NCI-H774 (cell line): ENCODE measurements at places on chromosomes 1 and 21.

GRCh38 chr1:112625696-112626095, 6.1 kb downstream of the CAPZA1 start:
- DNase-seq, result no peak

GRCh38 chr1:70866542-70867264, 180.9 kb downstream of the PTGER3 start:
- no peak for DNase-seq

DNA sequence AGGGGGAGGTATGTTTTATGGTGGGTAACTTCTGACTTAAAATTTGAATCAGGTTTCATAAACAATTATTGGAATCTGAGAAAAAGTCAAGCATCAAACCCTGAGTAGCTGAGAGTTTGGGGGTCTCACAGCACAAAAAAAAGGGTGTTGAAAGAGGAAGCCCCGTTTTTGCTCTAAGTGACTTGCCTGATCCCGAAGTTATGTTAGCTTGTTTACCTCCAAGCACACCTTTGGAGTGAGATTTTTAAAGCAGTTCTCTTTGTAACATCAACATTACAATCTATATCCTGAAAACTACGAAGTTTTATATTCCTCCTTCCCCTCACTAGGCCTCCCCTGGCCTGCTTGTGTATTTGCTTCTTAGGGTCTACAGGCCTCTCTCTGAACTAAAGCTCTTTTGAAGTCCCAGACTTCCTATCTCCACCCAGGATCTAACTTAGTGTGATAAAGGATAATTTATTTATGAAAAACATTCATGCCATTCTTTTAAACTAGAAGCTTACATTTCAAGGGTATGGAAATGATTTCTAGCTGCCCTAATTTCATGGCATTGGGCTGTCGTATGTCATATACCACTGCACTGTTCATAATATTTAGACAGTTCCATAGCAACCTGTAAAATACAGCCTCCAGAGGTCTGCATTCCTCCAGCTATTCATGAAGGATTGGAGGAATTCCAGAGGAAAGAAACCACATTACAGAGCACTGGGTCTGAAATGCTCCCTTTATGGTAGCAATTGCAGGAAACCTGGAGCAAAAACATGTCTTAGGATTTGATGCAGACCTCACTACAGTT, 36.1 kb upstream of the RGS1 start:
- DNase-seq, result no peak

DNA sequence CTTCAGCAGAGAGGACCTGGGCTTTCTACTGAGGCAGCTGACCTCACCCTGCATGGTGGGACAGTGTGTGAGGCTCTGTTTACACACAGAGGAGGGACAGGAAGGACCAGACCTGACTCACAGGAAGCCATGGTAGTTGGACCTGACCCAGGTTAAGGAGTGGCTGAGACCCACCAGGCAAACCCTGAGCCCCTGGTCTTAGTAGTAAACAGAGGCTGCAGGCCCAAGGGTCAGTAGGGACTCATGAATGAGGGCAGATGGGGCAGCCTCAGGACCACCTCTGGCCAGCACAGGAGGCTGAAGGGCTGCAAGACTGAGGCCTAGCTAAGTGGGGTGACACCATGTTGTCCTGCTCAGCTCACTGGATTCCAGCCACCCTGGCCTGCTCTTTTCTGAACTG, 273.2 kb downstream of the GRIK3 start:
- DNase-seq, result no peak

DNA sequence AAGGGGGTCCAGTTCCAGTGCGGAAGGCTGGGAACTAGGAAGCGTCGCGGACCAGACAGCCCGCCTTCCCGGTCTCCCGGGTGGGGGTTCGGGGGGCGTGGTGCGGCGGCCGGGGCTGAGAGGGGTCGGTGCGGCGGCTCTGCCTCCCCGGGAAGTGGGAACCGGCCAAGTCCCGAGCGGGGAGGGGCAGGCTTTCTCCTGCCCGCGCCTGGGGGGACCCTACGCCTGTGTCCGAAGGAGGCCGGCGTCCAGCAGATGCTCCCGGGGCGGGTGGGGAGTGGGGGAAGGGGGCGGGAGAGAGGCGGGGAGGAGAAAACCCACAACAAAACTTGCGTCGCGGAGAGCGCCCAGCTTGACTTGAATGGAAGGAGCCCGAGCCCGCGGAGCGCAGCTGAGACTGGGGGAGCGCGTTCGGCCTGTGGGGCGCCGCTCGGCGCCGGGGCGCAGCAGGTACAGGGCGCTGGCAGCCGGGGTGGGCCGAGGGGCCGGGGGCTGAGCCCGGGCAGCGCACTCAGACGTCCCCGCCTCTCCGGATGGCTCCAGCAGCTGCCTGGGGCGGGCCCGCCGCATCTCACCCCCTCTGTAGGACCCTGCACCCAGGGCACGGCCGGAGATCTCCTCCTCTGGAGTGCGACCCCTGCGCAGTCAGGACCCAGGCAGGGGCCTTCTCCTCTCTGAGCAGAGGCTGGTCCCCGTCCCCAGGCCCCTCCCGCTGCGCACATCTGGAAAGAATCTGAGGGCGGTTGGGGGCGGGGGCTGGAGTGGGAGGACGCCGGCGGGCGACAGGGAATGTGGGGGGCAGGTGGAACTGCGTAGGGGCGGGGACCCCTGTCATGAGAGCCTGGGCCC, at the start of gene PODN:
PODN (plus strand) TSS at position 355 of the 849 bp plus-strand sequence. CDS start 7,643 bp downstream, outside the sequence.
- DNase-seq, result no peak

DNA sequence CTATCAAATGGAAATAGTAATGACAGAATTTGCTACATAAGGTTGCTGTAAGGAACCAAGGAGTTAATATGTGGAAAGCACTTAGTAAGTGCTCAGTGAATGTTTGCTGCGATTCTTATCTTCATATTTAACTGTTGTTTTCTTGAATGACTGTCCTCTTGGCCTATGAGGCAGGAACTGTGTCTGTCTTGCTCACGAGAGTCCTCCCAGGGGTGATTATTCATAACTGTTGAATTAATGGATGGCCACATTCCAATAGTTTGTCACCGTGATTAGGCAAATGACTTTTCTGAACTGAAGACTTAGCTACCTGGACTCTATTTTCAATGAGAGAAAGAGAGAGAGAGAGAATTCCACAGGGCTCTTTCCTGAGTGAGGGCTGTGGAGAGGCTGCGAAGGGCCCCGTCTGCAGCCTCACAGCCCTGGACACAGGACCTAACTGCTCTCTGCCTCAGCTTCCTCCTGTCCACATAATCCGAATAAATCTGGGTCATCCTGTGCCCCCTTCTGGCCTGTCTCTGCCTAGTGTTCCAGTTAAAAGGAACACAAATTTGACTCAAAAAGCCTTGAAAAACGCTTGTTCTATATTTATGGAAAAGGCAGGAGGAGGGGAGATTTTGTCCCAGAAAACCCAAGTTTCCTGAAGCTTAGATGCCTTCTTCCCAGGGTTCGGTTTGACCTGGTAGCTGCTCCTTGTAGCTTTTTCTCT, 8.5 kb downstream of the EDN2 start:
- DNase-seq, result no peak

- no peak for DNase-seq
Observed at GRCh38 chr1:186903374-186904136, 74.8 kb downstream of the PLA2G4A start.
